LHCN-M2 (cell line): ENCODE measurements at places on chromosomes 16 and 17. TPM values are rescaled to one million over a fixed set of nuclear protein-coding genes. Genes with fewer than 3 reads are reported as not detected.

Gene RND2
- 0.06 TPM in 1 of 2 replicates, not detected in the other for total RNA-seq

- DNase-seq, result no peak
These were observed 388.5 kb downstream of the CNTNAP4 start for GRCh38 chr16:76665571-76666275.

- DNase-seq, result no peak
These were observed 15.1 kb downstream of the FOXJ1 start for GRCh38 chr17:76125922-76126321.

Gene STH
- not detected in 2 replicates for total RNA-seq

- peak; percentile 38 for DNase-seq
These were observed 759 bp downstream of the ALKBH5 start for GRCh38 chr17:18184143-18185031.

DNA sequence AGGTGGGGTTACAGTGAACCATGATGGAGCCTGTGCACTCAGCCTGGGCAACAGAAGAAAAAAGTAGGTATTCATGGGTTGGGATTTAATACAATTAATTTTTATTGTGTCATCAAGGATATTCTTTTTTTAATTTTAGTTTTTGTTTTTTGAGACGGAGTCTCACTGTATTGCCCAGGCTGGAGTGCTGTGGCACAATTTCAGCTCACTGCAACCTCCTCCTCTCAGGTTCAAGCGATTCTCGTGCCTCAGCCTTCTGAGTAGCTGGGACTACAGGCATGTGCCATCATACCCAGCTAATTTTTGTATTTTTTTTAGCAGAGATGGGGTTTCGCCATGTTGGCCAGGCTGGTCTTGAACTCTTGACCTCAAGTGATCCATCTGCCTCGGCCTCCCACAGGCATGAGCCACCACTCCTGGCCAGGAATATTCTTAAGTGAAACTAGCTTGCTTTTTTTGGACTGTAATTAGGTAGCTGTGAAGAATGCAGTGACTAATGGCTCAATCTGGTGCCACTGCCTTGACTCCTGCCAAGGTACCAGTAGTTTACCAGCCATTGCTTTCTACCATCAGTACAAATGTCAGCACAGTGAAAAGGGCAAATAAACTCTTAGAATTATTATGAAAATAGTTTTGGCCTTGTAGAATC lies 4.8 kb downstream of the PPM1D start:
- DNase-seq, result peak; percentile 81

Gene SLC6A4
- total RNA-seq, result not detected in 2 replicates

Gene KRTAP4-4
- total RNA-seq, result not detected in 2 replicates

Gene ARHGDIG
- total RNA-seq, result not detected in 2 replicates

- DNase-seq, result no peak
These were observed 125.3 kb upstream of the SALL1 start for GRCh38 chr16:51276336-51276735.

DNA sequence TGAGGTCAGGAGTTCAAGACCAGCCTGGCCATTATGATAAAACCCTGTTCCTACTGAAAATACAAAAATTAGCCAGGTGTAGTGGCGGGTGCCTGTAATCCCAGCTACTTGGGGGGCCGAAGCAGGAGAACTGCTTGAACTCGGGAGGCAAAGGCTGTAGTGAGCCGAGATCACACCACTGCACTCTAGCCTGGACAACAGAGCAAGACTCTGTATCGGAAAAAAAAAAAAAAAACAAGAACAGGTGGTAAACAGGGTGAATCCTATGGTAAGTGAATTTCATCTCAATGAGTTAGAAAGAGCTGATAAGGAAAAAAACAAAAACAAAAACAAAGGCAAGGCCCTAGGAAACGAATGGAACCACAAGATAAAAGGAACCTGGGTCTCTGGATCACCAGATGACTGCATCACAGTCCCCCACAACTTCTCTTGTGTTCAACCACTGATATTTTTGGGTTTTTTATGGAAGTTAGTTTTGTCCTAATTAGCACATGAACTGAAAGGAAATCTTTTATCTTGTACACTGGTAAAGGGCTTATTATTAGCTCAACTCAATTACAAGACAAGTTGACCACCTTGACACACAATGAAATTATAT lies 21.0 kb downstream of the GLG1 start:
- no peak for DNase-seq

DNA sequence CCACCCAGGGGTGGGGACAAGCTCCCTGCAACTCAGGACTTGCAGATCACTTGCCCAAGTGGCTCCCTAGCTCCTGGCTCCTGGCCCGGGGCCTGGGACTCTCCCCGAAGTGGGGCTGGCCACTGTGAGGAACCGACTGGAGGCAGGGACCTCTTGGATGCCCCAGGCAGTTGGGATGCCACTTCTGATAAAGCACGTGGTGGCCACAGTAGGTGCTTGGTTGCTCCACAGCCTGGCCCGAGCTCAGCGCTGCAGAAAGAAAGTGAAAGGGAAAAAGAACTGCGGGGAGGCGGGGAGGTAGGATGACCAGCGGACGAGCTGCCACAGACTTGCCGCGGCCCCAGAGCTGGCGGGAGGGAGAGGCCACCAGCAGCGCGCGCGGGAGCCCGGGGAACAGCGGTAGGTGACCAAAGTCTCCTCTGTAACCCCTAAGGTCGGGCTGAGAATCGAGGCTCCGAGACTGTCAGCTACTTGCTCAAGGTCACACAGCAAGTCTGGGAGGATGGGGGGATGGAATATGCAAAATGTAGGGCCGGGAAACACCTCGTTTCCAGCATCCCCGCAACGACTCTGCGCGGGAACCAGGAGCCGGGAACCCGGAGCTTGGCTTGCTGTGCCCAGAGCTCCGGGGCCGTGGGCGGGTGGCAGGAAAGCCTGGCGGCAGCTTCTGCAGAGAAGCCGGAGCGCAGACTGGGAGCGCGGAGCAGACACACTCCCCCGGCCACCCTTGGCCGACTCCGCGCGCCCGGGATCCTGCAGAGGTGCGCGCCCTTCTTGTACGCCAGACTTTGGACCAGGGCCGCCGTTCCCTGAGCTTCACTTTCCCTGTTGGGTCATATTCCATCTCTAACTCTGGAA lies 1.9 kb downstream of the CIITA start:
- DNase-seq, result no peak

Gene PABPN1L
- total RNA-seq, result not detected in 2 replicates

Gene PRSS27
- total RNA-seq, result 1.0 and 1.4 TPM in 2 replicates

Gene PRAC1
- not detected in 2 replicates for total RNA-seq

DNA sequence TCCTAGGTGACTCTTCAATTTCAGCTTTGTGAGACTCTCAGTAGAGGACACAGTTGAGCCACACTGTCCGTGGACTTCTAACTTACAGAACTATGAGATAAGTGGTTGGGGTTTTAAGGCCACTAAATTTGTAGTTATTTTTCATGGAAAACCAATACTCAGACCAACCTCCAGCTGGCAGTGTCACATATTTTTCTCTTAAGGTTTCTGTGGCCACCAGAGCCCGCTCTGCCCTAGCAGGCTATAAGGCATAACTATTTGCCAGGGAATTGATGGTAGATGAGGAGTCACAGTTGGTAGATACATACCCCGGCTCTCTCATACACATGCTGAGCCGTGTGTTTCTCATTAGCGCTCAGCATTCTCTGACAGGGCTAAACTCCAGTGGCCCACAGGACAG lies 336.8 kb upstream of the MON1B start:
- no peak for DNase-seq

GRCh38 chr16:19883296-19883965 lies 1.2 kb downstream of the GPRC5B start:
- DNase-seq, result peak; percentile 52

Gene FTO
- total RNA-seq, result 118 and 120 TPM in 2 replicates

DNA sequence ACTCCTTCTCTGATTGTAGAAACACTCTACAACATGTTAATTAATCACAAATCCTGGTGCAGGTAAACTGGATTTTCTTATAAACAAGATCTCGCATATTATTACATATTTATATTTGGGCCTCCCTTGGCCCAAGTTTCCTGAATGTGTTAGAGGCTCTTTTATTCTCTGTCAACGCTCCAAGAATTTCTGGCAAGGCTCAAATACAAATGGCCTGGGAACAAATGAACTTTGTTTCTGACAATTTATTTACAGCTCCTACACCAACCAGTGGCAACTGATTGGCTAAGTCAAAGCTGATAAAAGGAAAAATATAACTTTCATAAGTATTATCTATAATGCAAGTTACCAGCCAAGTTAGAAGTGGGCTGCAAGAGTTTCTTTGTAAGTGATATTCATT lies 64.9 kb upstream of the CORO6 start:
- DNase-seq, result no peak

DNA sequence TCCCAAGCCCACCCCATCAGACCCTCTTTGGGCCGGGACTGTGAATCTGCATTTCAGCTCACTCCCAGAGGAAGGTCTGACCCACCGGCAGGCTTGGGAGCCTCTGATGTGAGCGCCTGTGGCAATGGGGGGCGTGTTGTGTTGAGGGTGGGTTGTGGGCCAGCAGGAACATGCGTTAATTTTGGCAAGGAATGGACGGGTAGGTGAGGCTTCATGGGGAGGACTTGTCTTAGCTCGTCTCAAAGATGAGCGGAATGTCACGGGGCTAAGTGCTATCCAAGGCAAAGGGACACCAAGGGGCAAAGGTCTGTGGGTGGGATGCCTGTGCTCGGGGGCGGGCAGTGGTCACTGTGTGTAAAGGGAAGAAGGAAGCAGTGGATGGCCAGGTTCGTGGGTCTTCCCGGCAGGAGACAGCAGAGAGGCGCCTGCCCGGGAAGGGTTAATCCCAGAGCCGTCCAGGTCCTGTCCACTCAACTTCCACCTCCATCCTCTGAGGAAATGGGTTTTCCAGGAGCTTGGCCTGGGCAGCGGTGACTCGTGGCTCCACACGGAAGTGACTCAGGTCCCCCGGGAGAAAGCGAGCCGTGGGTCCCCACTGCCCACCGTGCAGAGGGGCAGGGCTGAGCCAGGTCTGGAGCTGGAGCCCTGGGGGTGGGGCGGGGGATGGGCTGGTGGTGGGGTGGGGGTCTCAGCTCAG lies 17.4 kb downstream of the ADGRG1 start:
- DNase-seq, result peak; percentile 38

GRCh38 chr16:17846030-17846429 lies 375.3 kb upstream of the XYLT1 start:
- DNase-seq, result no peak

GRCh38 chr17:10879190-10879836 lies 41.4 kb upstream of the PIRT start:
- DNase-seq, result no peak

GRCh38 chr16:65123396-65124211 lies 1.7 kb upstream of the CDH11 start:
- peak; percentile 28 for DNase-seq

Gene TNK1
- 0.06 TPM in 1 of 2 replicates, not detected in the other for total RNA-seq
